Suppressor macrophage treated with lipopolysaccharide for 1 hour (primary cell): ENCODE measurements at places on chromosomes 6 and 20.

DNA sequence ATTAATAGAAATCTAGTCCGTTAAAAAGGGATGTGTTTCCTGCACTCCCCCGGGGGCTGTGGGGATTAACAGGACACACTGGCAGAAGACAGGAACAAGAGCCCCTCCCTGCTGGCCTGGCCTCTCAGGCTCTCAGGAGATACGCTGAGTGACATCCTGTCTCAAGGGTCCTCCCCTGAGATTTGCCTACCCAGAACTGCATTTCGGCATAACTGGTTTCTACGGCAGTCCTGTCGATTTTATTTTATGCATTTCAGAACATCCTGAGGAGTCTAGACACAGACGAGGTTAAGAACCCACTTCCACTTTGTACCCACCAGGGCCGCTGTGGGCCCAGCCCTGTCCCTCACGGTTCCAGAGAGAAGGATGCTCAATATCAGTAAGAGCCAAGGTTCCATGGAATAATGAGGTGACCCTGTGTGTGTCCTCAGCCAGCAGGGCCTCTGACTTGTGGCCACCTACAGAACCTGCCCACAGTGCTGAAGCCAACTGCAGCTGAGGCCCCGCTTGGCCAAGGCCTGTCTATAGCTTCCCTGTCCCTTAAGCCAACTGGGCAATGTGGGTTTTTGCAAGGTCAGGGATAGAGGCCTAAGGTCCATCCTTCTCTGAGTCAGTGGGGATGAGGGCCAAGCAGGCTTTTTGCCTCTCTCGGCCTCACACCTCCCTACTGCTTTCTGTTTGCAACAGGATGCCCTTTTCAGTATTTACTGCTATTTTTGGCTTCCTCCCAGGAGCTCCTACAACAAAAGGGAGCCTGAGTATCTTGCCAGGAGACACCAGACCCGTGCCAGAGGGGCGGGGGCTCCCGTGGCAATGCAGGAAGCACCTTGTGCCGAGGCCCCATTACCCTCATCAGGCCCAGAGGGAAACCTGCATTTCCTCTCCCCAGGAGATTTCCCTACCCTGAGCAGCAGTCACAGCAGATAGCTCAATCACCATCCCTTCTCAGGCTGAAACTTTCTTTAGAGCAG, 14.7 kb downstream of the UQCC2 start:
- DNase-seq, result no peak

- no peak for DNase-seq
Measured at GRCh38 chr6:905556-905955, 212.6 kb upstream of the EXOC2 start.

DNA sequence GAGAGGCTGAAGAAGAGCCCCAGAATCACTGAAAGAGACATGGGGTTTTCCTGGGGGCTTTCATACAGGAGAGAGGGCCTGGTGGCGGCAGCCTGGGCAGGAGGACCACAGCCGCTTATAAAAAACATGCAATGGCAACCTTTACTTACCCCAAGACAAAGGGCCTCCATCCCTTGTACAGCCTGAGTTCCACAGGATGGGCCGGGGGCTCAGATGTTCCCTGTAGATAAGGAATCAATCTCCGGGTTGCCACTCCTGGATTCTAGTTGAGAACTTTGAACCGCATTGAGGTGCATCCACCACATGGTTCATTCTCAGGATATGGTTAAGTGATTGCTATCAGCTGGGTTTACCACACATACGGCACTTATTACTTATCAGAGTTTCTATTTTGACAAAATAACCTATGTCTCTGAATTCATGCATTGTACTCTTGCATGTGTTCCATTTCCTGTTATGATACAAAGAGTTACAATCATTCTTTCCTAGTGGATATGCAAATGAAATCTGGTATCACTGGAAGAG, 677.6 kb downstream of the KIF16B start:
- no peak for DNase-seq

DNA sequence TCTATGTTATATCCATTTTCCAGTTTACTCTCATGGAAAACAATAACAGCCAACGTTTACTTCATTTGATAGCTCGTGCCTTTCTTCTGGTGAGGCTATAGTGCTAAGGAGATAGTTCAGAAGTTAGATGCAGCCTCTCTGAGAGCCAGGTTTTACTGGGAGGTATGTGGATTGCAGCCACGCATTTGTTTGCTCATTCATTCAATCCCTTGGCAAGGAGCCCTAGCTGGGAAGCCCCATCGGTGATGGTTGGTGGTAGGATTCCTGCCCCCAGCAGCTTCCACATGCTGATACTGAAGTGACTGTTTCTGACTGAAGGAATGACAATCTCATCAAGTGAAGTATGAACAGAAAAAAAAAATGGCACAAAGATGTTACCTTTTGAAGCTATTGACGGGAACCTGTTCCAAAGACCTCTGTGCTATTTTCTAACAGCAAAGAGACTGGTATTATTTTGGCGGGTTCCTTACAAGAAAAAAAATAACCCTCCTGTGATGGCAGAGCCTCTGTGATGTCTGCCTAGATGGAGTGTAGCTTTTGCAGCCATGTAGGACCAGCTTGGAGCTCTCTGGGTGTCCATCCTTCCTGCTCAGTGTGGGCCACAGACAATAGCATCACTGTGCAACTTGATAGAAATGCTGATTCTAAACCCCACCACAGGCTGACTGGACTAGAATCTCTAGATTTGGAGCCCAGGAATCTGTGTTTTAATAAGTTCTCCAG, 30.6 kb downstream of the SNAP25 start:
- DNase-seq, result no peak

DNA sequence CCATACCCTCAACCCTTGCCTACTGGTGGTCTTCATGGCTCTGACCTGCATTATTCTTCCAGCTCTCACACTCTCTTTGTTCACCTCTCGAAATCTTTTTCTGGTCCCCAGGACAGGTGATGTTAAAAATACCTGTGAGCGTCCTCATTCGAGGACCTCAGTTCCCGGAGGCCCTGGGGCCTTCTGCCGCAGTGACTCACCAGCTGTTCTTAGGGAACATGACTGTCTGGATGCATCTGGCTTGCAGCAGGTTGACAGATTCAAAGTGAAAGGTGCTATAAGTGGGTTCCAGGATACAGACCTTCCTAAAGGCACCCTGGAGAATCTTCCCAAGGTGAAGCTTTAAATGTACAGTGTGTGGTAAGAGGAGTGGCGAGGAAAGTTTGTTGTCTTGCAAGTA, 210.4 kb upstream of the KCNG1 start:
- no peak for DNase-seq

- no peak for DNase-seq
Measured at GRCh38 chr6:17867880-17868279, 119.6 kb downstream of the KIF13A start.
